A673 (cell line): ENCODE measurements at places on chromosomes 11 and 22. TPM values are rescaled to one million over a fixed set of nuclear protein-coding genes. Genes with fewer than 3 reads are reported as not detected.

DNA sequence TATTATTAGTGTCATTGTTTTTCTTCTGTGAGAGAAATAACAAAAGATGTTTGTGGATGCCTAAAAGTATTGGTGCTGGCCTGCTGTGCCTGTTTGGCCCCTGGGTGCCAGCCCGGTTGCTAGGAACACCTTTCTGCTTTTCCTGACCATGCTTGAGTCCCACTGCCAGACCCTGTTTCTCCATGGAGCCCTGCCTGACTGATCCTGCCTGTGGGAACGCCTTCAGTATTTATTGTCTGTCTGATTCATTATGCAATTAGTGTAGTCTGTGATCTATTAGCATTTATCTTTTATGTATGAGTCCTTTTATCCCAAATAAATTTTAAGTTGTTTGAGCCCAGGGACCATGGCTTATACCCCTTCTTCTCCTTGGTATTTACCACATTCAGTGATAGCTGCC lies 98.6 kb upstream of the MPPED2 start:
- H3K4me1 ChIP-seq: no peaks in the 10 kb centered on the region
- no peaks in the 10 kb centered on the region for H3K27me3 ChIP-seq
- H3K36me3 ChIP-seq: no peaks in the 10 kb centered on the region
- no peak overlapping the region for H3K4me3 ChIP-seq
- DNase-seq: no peak

CDKN1C gene
- 2.9 and 3.5 TPM in 2 replicates for total RNA-seq

DNA sequence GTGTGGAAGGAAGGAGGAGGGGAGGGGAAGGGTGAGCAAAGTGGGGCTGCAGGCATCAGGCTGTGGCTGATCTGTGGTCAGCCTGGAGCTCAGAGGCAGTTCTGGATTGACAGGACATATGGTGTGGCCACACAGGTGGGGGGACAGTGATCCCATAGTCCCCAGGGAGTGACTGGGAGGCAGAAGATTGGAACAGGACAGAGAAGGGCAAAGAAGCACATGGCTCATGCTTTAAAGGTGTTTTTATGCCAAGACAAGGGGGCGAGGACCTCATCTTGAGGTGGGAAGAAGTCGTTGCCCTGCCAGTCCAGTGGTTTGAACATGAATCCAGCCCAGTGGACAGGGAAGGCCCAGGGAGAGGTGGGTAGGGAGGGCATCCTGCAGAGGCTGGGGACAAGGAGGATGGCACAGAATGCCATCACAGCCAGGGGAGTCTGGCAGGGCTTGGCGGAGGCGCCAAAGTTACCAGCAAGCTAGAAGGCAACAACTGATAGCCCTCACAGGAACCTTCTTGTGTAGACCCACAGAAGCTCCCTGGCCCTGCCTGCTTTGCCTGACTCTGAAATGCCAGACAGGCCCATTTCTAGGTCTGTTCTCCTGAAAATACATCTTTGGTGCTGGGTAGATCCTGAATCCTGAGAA lies 3.1 kb downstream of the BET1L start:
- no peak overlapping the region for H3K4me3 ChIP-seq
- peaks cover under 1% of the 10 kb centered on the region for H3K4me1 ChIP-seq

DNA sequence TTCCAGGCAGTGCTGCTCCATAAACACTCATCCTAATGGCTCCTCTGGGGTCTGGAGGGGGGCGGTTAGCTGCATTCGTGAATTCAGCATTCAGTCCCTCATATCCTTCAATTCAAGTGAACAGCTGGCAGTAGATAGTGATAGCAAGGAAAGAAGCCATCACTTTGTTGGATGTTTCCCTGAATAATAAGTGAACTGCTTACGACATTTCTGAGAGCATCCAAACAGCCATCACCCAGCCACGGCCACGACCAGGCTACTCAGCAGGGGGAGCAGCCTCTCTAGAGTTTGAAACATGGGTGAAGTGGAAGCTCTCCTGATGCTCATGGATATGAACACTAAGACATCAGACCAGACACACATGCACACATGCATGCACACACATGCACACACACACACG lies 163.6 kb downstream of the NTM start:
- H3K27ac ChIP-seq: no peak overlapping the region
- H3K4me3 ChIP-seq: no peak overlapping the region
- peaks cover 76% of the 10 kb centered on the region for H3K27me3 ChIP-seq
- no peak for DNase-seq
- no peaks in the 10 kb centered on the region for H3K4me1 ChIP-seq

- H3K27me3 ChIP-seq: peaks cover 33% of the 10 kb centered on the region
- no peak for DNase-seq
- no peak overlapping the region for H3K27ac ChIP-seq
- no peak overlapping the region for H3K4me3 ChIP-seq
Observed at GRCh38 chr22:37416827-37417226, 10.5 kb downstream of the ELFN2 start.

RPS3 gene
- 2,875 and 2,961 TPM in 2 replicates for total RNA-seq

PLEKHB1 gene
- 0.15 TPM in 1 of 2 replicates, not detected in the other for total RNA-seq

GRCh38 chr11:22666688-22667439 lies 453 bp downstream of the GAS2 start:
- H3K36me3 ChIP-seq: no peaks in the 10 kb centered on the region
- H3K4me3 ChIP-seq: peak overlapping the region; percentile 42
- H3K27ac ChIP-seq: no peak overlapping the region
- peak; percentile 33 for DNase-seq
- no peaks in the 10 kb centered on the region for H3K4me1 ChIP-seq

DNA sequence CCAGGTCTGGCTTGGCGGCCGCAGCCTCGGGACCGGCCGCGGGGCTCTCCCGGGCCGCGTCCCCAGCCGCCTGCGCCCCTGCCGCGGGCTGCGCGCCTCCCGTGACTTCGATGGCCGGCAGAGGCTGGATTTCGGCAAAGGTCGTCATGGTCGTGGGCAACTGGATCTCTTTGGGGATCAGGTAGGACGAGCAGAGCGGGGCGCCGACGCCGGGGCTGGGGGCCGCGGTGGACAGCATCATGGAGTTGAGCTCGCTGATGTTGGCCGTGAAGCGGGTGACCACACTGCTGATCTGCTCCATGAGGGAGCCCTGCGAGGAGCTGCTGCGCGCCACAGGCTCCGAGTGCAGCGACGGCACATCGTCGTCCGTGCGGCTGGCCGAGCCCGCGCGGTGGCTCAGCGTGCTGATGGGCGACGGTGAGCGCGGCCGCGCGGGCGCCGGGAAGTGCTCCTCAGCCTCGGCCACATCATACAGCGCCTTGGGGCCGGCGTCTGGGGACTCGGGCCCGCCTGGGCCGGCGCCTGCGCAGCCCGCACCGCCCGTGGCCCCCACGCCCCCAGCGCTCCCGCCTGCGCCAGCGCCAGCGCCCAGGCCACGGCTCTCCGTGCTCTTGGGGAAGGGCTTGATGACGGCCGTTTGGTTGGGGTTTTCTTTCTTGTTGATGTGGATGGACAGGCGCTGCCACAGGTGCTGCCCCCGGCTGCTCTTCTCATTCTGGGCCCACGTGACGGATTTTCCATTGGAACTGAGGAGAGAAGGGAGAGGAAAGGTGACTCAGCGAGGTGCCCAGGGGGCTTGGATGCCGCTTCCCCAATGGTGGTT lies 171.4 kb upstream of the CTSC start:
- no peaks in the 10 kb centered on the region for H3K36me3 ChIP-seq
- no peak for DNase-seq
- H3K4me1 ChIP-seq: no peaks in the 10 kb centered on the region
- H3K27me3 ChIP-seq: no peaks in the 10 kb centered on the region

GRCh38 chr11:35419830-35420333 lies 524 bp upstream of the SLC1A2 start:
- peaks cover 14% of the 10 kb centered on the region for H3K4me1 ChIP-seq
- no peak overlapping the region for H3K27ac ChIP-seq
- peaks cover 100% of the 10 kb centered on the region for H3K27me3 ChIP-seq

DNA sequence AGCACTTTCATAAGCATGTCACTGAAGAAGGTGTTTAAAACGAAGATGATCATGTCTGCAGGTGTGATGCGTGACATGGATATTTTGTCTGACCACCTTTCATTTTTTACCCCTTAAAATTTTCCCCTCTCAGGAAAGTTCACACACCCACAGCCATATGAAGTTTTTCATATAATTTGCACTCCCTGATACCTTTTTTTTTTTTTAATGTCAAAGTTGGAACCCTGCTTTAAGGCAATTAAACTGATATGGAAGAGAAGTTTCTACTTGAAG lies 104.6 kb downstream of the ATXN10 start:
- H3K4me3 ChIP-seq: no peak overlapping the region
- no peaks in the 10 kb centered on the region for H3K27me3 ChIP-seq
- peaks cover under 1% of the 10 kb centered on the region for H3K36me3 ChIP-seq
- DNase-seq: no peak
- no peak overlapping the region for H3K27ac ChIP-seq

DNA sequence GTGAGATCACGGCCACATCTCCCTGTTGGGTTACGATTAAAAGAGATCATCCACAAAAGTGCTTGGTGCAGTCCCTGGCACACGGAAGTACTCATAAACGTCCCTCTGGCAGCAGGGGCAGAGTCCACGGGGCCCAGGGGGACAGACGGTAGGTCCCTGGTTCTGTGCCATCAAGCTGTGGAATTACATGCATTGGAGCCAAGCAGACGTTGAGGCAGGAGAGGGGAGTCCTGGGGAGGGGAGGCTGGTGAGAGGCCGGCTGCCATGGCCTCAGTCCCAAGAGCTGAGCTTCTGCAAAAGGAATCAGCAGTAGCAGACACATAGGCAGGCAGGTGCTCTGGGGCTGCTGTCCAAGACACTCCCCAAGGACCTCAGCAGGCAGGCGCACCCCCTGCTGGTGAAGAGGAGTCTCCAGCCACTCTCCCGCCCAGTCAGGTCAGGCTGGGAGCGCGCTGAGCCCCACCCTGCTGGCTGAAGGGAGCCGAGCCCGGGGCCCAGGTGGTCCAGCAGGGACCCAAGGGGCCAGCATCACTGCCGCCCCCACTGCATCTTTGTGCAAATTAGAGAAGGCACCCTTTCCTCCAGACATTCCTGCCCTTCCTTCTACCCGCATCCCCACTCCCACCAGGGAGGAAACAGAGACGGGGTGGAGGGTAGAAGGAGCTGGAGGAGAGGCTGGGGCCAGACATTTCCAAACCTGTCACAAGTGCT lies 7.6 kb upstream of the KCTD17 start:
- DNase-seq: peak; percentile 38
- H3K4me1 ChIP-seq: peaks cover 34% of the 10 kb centered on the region
- H3K4me3 ChIP-seq: no peak overlapping the region
- H3K36me3 ChIP-seq: no peaks in the 10 kb centered on the region
- no peak overlapping the region for H3K27ac ChIP-seq

GRCh38 chr11:2380396-2380795 lies 3.3 kb downstream of the CD81 start:
- H3K27ac ChIP-seq: no peak overlapping the region
- no peak for DNase-seq
- peaks cover 6% of the 10 kb centered on the region for H3K4me1 ChIP-seq
- no peaks in the 10 kb centered on the region for H3K27me3 ChIP-seq
- H3K36me3 ChIP-seq: no peaks in the 10 kb centered on the region

GRCh38 chr11:33015621-33016551 lies at the start of gene DEPDC7:
TSS of gene DEPDC7 (plus strand) at chr11:33015878. CDS start at chr11:33015956, 78 bp downstream.
- peak within 1 kb of the TSS; percentile 31 for H3K27ac ChIP-seq
- peak; percentile 100 for DNase-seq
- peak within 1 kb of the TSS; percentile 60 for H3K4me3 ChIP-seq
- peaks cover 12% of the 10 kb centered on the region for H3K4me1 ChIP-seq
- no peaks in the 10 kb centered on the region for H3K27me3 ChIP-seq
- H3K36me3 ChIP-seq: no peaks in the 10 kb centered on the region

CACNA1I gene
- total RNA-seq: 0.90 and 1.4 TPM in 2 replicates

- DNase-seq: no peak
- H3K36me3 ChIP-seq: no peaks in the 10 kb centered on the region
- no peak overlapping the region for H3K27ac ChIP-seq
Observed at GRCh38 chr11:110850846-110851245, 138.6 kb upstream of the ARHGAP20 start.

RTCB gene
- total RNA-seq: 122 and 123 TPM in 2 replicates

DNA sequence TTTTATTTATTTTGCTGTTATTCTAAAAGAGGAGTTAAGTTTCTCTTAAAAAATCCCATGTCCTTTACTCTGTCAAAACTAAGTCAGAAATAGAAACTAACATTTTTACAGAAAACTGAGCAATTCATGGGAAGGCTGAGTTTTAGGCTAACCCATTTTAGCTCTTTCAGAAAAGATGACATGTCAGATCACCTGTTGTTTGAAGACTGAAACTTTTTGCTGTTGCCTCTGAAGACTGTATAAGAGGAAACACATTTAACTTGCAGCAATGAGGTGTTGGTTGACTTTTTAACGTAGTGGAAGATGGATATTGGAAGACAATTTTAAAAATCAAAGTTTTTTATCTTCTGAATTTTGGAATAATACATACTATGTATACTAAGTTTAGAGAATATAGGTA lies 115.4 kb downstream of the METTL15 start:
- H3K36me3 ChIP-seq: no peaks in the 10 kb centered on the region
- H3K4me3 ChIP-seq: no peak overlapping the region
- H3K27me3 ChIP-seq: no peaks in the 10 kb centered on the region
- peaks cover 8% of the 10 kb centered on the region for H3K4me1 ChIP-seq

DNA sequence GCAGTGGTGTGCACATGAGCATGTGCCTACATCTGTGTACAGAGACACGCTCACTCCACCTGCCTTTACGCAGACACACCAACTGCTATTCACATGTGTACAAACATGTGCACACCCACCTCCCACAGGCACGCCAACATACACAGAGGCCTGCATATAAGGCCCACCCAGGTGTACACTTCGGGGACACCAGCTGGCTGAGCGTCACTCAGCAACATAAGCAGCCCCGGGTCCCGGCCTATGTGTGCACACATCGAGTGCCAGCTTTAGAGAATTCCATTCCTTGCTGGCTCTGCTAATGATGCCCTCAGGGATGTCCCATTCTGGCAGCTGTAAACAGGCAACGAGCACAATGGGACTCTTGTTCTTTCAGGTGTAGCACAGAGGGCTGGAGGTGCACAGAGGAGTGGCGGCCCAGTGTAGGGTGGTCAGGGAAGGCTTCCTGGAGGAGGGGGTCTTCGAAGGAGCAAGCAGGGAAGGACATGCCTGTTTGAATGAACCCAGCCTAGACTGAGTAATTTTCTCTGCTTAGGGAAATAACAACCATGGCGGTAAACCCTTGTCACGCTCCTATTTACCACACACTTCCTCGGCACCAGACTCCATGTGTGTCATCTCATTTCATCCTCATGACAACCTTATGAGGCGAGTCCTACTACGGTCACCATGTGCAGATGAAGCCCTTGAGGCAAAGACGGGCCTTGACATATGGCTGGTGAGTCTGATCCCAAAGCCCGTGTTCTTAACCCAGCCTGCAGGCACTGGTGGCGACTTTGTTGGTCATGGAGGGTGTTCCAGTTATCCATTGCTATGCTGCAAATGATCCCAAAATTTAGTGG lies 35.1 kb downstream of the RPL3 start:
- no peaks in the 10 kb centered on the region for H3K27me3 ChIP-seq
- H3K4me1 ChIP-seq: peaks cover 5% of the 10 kb centered on the region
- H3K27ac ChIP-seq: no peak overlapping the region
- no peak overlapping the region for H3K4me3 ChIP-seq
- DNase-seq: no peak
- no peaks in the 10 kb centered on the region for H3K36me3 ChIP-seq

DNA sequence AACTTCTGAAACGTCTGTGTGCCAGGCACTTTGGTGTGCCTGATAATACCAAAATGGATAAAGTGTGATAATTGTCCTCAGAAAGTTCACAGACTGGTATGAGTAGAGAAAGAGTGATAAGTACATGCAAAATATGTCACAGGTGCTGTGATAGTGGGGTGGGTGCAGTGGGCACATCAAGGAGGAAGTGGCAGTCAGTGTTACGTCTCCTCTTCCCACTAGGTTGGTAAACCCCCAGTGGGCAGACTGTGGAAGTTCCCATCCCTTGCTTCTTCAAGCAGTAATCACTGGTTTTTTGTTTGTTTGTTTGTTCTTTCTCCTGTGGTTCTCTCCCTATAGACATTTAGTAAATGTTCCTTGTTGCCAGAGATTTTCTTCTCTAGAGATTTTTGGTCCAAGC lies 5.4 kb downstream of the RNF121 start:
- no peak overlapping the region for H3K27ac ChIP-seq
- H3K4me3 ChIP-seq: no peak overlapping the region
- H3K27me3 ChIP-seq: no peaks in the 10 kb centered on the region
- peaks cover 9% of the 10 kb centered on the region for H3K4me1 ChIP-seq
- no peaks in the 10 kb centered on the region for H3K36me3 ChIP-seq
- DNase-seq: no peak
